ENCODE measurements at places on chromosomes 2 and 18.
A peak's percentile ranks its signal among the peaks of the same experiment; 100 is the strongest.

GRCh38 chr2:238523158-238524110 is 96.7 kb downstream of the ASB1 start:
- DNase-seq, result peak; percentile 64

DNA sequence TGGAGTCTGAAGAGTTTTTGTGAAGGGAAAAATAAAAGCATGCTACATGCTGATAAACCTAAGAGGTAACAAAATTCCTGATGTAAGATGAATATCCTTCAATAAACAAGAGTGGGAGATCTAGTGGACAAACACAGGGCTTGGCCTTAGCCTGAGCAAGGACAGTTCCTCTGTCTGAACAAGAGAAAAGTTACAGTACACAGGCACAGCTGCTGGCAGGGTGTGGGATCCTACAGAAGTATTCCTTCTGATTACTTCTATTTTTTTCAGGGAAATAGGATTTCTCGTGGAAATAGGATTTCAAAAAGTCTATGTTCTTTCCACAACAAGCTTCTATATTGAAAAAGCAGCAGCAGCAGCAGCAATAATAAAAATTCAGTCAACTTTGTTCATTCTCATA is 54.1 kb downstream of the NBAS start:
- DNase-seq, result no peak

DNA sequence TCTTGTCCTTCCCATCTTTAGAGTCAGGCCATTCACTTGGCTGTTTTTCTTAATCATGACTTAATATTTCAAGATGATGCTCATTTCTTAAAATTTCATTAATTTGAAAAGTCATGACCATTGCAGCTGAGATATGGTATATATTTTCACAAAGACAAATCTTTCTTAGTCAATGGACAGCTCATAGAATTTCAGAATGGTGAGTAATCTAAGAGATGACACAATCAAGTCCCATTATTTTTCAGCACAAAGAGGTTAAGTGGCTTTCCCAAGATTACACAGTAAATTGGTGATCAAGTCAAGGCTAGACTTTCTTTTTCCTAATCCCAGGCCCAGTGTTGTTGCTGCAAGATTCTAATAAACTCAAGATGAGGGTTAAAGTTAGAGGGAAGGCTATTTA is 34.4 kb upstream of the NT5C1B start:
- peak; percentile 84 for DNase-seq

- no peak for DNase-seq
Observed at GRCh38 chr18:52313213-52313612, 26.8 kb upstream of the DCC start.

GRCh38 chr2:234587341-234588053 is 90.6 kb upstream of the ARL4C start:
- DNase-seq, result peak; percentile 56

- no peak for DNase-seq
Observed at GRCh38 chr2:28617502-28618184, 121.8 kb downstream of the PLB1 start.

- no peak for DNase-seq
Observed at GRCh38 chr2:216676630-216677029, 18.7 kb downstream of the IGFBP5 start.

DNA sequence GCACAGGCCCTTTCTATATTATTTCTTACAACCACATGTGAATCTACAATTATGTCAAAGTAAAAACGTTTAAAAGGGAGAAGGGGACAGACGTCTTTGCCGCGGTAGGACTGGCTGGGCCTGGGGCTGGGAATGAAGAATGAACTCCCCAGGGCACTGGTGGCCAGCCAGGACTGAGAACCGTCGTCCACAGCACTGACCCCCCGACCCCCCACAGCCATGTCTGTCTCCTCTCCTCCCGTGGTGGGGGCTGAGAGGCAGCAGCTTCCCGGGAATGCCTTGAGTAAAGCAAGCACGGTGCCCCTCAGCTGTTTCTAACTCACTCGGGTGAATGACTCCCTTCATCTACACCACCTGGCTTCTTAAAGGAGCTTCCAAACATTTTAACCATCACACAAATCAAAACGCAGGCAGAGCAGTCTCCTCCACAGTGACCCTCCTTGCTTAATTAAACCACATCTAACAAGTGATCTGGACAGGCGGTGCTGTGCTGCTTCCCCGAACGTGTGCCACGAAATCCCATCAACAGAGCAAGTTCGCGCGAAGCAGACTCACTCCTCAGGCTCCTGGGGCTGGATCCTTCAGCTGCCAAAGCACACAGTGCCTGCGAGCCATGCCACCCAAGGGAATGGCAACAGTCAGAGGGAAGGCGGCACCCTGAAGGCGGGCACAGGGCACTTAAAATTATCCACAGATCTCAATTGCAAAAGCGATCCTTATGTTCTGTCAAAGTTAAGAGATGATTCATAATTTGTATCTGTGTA is 217.7 kb downstream of the EIPR1 start:
- DNase-seq, result no peak

DNA sequence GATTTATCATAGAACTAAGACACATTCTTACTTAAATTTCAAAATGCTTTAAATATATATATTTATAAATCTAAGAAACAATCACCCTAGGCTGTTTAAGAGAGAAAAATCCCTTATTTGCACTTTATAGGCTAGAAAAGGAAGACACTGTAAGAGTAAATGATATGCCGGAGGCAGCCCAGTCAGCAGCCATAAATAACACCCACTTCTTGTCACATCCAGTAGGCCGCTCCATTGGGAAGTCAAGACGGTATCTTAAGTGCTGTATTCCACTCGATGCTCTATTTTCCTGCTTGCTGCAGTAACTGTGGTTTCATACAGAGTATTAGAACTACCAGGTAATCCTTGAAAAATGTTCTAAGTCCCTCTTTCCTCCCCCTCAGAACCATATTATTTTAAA is 57.9 kb downstream of the ABCA12 start:
- no peak for DNase-seq

DNA sequence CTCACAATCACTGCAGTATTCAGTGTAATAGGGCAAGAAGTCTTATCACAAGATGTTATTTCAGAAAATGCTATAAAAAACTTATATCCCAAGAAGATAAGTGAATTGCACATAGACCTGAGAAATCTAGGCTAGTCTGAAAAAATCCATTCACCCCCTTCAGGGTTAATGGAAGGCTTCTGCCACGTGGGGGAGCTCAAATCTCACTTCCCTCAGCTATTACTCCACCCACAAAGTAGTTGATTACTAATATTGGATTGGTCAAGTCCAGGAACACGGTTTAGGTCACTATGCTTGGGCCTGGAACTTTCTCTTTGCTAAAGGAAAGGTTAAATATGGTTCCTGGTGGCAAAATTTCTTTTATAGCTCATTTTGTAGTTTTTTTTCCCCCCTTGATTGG is 51.2 kb upstream of the ADAM23 start:
- DNase-seq, result peak; percentile 58

DNA sequence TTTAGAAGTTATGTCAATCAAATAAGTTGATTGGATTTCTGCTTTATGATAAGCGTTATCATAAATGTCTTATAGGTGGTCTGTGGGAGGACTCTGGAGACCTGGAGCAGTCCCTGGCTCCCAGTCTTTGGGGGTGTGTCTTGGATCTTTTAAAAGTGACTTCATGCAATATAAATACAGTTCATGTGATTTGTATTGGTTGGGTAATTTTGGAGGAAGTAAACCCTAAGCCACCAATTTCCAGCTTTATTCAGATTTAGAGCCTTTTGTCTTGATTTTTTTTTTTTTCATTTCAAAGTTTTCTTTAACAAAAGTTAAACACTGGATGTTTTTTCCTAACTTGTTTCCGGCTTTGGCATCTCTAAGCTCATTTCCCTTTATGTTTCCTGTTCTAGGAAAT is 68.8 kb downstream of the MAP4K4 start:
- DNase-seq, result no peak

DNA sequence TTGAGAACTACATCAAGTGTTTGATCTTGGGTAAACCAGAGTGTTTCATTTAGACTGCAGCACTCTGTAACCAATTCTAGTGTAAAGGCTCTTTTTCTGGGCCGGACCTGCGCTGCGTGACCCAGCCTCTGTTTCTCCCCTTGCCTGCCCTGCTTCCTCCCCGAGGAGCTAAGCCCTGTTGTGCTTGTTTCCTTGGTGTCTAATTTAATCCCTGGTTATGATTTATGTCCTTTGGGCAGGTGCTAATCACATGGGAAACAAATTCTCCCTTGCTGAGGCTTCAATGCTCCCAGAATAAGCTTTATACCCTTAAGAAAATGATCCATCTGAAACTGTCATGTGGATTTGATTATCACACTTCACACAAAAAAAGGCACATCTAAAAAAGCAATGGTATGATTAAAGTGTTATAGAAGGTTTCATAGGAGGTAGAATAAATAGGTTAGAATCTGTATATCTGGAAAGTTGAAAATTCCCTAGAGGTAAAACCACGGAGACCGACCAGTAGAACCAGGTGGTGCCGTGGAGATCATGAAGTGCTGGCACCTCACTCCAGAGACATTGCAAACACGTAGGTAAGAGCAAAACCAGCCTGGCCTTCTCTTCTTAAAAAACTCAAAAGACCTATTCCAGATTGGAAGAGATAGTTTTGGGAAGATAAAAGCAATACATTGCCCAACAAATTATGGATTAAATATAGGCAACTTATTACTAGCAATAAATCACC is 31.0 kb upstream of the SLC9A2 start:
- DNase-seq, result no peak

DNA sequence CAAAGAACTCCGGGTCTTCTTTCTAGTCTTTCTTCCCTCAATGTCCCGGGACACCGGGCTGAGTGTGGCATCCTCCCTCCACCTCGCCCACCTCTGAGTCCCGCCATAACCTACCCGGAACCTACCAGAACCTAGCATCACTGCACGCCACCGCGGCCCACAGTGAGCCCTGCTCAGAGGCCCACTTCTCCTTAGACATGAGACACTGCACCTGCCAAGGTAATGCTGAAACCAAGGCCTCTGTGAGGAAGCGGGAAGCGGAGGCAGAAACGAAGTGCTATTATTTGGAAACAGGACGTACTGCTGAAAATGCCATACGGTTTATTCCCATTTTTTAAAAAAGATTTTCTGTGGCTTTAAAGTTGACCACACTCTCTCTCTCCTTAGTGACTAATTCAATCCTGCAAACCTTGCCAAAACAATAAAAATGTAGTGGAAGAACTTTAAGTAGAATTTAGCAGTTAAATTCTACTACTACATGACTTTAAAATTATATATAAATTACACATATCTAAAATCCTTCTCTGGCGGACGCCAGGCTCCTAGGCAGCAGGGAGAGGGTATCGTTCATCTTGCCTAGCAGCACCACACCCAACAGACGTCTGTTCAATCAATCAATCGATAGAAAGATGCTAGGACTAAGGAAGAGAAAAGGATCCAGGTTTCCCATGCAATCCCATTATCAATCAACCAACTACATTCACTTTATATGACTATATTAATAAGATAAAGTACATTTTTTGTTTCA is 82.0 kb downstream of the ZNF516 start:
- peak; percentile 78 for DNase-seq

- peak; percentile 44 for DNase-seq
Observed at GRCh38 chr2:69830045-69830905, 815 bp downstream of the GMCL1 start.

DNA sequence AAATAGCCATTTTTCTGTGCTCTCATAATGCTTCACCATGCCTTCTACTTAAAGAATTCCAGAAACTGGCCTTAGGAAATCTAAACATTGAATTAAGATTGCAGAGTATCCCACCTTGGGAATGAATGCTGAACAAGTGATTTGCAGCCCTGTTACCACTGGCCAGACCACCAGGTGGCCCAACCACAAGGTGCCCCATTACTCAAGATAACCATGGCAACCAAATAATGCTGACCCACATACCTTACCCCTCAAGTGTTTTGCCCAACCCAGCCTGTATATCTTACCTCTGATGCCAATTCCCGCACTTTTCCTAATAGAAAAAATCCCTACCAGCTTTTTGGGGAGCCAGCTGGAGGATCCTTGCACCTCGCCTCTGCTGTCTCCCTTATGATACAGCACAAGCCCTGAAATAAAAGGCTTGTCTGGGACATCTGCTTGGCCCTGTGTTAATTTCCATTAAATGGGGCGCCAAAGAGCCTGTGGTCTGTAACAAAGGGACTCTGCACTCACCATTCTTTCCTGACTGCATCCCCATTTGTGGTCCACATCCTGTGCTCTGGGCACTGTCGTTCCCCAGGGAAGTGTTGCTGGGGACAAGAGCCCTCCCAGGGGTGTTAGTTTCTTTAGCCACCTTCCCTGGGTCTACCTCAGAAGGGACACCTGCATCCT is 17.3 kb upstream of the KCNF1 start:
- DNase-seq, result no peak

- peak; percentile 5 for DNase-seq
Observed at GRCh38 chr2:203730076-203730729, 23.8 kb downstream of the CD28 start.

DNA sequence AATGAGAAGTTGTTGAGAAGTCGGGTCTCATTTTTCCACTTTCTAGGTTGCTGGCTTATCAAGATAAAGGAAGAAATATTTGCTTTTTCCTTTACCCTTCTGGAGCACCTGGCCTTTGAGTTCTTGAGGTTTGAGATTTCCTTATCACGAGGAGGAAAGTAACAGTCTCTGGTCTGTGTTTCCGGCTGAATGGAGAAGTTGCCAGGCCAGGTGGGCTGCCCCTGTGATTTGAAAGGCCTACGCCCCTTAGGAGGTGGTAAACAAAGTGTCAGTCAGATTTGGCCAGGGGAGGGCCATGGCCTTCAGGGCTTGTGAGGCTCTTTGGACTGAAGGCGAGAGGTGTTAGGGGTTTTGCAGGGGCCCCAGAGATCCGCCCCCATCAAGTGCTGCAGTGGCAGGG is 156.7 kb upstream of the HAAO start:
- no peak for DNase-seq

GRCh38 chr2:222194669-222195068 is 104.1 kb downstream of the PAX3 start:
- no peak for DNase-seq

DNA sequence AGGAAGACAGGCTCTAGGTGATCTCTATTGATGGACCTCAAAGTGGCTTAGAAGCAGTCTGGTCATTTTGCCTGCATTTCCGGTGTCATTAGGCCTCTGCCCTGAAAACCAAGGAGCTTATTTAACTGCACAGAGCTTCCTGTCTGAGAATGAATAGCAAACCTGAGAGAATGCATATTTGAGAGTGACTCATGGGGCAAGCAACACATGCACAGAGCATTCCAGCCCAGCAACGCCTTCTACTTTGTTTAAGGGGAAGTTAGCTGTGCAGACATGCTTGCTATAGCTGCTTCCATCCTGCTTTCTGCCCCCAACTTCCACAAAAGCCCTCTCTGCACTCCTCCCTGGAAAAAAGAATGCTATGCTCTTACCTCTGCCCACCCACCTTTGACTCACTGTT is 232.8 kb downstream of the GRB14 start:
- DNase-seq, result peak; percentile 85

DNA sequence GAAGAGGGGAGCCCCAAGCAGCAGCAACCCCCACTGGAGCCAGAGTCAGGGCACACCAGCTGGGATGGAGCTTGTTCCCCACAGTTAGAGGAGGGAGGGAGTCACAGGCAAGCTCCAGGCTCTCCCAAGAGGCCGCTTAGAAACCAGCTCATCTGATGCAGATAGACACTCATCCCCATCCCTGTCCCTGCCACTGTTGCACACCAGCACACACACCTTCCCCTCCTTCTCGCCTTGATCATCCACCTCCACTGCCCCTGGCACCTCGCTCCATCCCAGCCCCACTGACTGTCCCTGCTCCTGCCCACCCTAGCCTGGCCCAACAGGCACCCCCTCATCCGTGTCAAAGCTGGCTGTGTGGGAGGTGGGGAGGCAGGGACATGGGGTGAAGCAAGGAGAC is 1.5 kb upstream of the RUFY4 start:
- no peak for DNase-seq

All from EH (cell line).